ENCODE measurements at places on chromosomes 5 and 9.

- DNase-seq = peak; percentile 46
Measured at GRCh38 chr5:142597546-142598337, 88.1 kb downstream of the FGF1 start.

DNA sequence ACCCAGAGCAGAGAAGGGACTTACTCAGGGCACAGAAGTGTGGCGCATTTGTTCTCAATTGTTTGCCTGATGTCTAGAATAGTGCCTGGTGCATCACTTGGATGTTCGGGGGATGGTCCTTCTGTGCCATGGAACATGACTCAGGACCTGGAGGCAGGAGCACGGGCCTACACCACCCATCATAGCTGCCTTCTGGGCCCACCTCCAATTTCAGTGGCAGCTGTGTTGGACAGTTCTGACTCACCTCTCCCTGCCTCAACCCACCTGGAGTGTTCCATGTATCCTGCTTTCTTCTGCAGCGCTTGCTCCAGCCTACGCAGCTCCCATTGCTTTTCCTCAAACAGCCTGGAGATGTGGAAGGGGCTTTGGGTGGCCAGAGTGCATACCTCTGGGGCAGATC is 12.5 kb upstream of the CXCL14 start:
- no peak for DNase-seq

DNA sequence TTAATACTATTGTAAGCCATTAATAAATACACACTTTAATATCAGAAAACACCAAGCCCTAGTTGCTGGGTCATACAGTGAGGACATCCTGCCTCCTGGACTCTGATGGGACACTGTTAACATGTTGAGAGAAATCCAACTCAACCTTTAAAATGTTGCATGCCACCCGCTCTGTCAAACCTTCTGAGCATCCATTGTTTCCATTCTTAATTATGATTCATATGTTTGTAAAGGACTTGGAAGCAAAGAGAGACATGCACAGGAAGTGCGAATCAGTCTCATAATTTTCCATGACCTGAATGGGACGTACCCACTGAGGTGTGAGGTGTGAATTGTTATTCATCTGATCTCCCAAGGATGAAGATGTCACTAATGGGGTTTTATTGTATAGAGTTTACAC is 186.4 kb downstream of the CAAP1 start:
- DNase-seq = no peak

DNA sequence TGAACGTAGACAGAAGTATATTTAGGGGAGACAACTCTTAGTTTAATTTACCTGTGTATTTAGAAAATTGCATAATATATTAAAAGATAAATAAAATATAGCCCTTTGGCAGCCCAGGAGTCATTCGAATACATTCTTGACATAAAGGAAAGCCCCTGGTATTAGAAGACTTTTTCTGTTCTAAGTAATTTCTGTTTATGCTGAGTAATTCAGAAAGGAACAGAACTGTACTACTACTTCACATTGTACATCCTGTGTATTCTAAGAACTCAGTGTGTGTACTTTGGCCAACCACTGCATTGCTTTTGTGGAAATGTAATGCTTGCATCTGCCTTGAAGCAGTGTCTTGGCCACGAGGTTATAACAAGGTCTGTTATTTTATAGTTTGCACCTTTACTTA is 136.4 kb downstream of the KDM4C start:
- DNase-seq = no peak

DNA sequence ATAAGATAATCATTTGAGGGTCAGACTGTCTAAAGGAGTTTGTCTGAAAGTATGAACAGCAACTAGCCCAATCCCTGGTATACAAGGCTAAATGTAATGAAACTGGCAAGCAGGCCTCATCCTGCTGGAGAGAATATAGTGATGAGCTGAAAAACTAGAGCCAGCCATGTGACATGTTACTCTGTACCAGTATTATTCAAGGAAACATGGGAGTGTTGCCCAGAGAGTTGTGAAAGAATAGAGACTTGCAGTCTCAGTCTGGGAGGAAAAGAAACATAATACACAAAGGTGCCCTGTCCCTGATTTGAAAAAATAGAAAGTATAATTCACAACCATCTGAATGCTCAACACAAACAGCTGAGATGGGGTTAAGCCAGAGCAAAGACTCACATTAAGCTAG is 37.9 kb upstream of the HTR1A start:
- DNase-seq = no peak

All from stimulated activated naive CD4-positive, alpha-beta T cell treated with Interleukin-2 at 50 U/mL for 16 hours (primary cell).